ENCODE measurements at places on chromosomes 5 and 9.

GRCh38 chr5:19903611-19904010, 84.4 kb downstream of the CDH18 start:
- DNase-seq = no peak

DNA sequence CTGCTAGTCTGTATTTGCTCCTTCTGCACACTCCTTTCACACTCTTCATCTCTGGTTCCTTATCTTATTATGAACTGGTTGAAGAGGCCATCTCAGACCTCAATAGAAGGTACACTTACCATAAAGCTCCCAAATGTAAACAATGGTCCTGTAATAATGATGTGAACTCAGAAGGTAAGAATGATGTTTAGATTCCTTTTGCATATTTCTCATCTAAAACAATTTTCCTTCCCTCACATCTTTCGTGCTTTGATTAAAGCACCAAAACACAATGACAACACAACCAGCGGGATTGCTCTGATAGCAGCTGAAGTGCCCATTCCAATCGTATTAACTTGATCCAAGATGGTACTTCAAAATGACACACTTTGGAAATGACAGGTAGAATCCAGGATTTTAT, 34.3 kb downstream of the NFIB start:
- no peak for DNase-seq

GRCh38 chr5:172632346-172633092, 8.5 kb upstream of the NEURL1B start:
- no peak for DNase-seq

DNA sequence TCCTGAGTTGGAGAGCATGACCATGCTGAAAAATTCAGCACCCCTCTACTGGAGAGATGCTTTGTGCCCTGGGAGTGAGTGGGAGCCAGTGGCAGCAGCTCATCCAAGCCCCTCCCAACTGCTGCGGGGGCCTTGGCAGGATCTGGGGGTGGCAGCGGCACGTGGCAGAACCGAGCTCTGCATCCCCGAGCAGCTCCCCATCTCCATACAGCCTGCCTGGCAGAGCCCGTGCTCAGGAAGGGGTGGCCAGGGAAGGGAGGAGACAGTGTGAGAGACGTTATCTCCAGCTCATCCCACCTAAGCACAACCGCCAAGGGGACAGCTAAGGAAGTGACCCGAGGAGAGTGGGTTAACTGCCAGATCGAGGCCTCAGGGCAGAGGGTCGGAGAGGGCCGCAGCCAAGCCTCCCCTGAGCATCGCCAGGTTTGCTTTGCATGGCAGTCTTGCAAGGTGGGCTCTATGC, 17.2 kb upstream of the DPM2 start:
- no peak for DNase-seq

DNA sequence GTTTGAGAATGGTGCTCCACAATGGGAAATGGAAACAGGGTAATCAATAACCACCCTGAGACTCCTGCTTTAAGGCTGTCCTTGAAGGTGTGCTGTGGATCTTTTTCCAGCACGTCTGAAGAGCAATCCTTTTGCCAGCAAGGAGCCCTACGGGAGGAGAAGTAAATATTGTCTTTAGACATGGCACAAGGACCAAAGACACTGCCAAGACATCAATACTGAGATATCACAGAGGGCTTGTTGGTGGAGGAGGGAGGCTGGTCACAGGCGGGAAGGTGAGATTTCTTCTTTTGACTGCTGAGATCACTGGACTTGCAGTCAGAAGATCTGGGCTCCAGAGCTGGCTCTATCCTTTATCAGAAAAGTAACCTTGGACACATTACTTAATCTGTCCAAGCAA, 135.0 kb upstream of the ZNF462 start:
- no peak for DNase-seq

GRCh38 chr9:129124506-129125069, 13.4 kb downstream of the PTPA start:
- no peak for DNase-seq

DNA sequence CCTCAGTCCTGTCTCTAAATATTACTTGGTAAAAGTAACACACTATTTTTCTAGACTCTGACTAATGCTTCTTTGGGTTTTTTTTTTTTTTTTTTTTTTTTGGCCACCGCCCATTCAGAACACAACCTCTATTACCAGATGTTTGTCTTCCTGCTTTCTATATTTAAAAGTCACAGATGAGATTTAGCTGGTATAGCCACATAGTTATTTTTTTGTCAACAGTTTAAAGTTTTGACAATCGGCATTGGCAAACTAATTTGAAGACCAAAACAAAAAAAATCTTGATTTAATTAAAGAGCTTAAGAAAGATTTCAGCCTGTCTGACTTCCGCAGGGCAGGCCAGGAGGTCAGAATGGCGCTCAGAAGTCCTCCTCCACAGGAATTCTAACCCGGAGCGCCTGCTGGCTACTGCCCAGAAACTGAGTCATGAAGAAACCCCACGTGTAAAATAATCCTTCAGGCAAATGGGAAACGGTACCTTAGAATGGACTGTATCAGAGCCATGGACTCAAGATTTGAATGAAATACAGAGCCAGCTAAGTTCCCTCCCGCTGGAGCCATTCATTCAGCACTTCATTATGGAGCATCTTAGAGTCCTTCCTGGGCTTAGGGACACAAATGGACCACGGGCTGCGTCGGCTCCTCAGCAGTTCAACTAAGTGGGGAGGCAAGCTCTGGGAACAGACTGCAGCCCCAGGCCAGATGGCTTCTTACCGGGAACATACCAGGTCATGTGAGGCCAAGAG, 55.6 kb downstream of the PTPDC1 start:
- DNase-seq = no peak

DNA sequence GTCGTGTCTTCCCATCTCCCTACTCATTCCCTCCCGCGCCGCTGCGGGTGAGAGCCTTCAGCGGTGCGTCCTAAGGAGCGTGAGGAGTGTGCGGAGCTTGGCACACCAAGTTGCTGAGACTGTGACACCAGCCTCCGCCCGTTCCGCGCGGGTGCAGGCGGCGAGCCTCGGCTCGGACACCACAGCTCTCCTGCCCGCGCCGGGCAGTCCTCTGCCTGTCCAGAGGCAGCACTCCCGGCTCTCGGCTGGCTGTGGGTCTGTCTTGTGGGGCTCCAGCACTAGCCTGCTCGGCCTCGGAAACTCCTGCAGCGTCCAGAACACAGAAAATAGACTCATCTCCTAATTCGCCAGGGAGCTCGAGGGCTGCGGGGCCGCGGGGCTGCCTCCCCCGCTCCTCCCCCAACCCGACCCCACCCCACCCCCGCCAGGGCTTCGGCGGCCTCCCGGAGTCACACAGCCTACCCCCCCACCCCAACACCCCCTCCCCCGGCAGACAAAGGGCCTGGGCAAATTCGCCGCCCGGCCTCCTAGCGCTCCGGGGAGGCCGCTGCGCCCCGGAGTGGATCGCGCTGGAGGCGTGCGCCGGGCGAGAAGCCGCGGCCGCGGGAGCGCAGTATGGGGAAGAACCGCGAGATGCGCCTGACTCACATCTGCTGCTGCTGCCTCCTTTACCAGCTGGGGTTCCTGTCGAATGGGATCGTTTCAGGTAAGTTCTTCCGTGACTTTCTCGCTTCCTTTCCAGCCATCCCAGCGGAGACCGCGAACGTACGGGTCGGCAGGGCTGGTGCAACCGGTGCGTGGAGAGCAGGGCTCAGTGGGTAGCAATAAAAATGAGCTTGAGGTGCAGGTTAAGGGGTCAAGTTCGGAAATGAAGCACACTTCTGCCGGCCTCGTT, at the start of gene ADAMTS19:
Gene ADAMTS19, plus strand, starts transcription at position 522 of the 895 bp plus-strand sequence. Its CDS starts 94 bp downstream, at position 616.
- DNase-seq = no peak

DNA sequence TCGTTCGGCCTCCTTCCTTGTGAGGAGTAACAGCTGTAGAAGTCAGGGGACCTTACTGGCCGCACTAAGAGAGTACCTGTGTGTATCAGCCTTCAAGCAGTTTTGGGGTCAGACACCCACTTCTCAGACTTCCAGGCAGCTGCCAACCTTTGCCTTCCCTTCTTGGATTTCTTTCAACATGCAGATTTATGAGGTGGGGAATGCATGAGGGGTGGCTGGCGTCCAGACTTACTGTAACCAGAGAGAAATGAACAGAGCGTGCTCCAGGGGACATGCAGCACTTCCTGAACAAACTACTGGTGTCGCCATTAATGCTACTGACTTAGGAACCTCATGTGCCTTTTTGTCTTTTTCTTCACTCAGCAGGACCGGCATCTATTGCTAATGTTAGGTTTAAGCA, 46.7 kb downstream of the INSYN2B start:
- no peak for DNase-seq

- DNase-seq = no peak
Measured at GRCh38 chr5:159273923-159274322, 10.8 kb downstream of the UBLCP1 start.

- peak; percentile 26 for DNase-seq
Measured at GRCh38 chr5:67283988-67284487, 87.4 kb upstream of the CD180 start.

DNA sequence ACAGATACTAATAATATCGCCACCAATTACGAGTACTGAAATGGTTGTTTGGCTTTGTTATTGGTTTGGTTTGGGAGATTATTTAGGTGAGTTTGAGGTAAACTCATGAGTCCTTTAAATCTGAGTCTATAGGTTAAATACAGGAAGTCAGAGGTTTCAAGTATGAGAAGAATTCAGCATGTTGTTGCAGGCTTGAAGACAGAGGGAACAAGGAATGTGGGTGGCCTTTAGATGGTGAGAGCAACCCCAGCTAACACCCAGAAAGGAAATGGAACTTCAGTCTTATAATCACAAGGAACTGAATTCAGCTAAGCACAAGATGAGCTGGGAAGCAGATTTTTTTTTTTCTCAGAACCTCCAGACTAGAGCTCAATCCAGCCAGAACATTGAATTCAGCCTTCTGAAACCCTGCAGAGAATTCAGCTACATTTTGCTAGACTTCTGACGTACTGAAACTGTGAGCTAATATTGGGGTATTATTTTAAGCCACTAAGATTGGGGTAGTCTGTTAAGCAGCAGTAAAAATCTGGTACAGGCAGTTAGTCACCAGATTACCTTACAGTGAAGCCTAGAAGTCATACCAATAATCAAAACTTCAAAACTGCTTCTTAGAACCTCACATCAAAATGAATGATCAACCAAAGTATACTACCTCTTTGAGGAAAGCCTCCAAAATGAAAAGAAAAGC, 216.0 kb upstream of the PUM3 start:
- DNase-seq = no peak

DNA sequence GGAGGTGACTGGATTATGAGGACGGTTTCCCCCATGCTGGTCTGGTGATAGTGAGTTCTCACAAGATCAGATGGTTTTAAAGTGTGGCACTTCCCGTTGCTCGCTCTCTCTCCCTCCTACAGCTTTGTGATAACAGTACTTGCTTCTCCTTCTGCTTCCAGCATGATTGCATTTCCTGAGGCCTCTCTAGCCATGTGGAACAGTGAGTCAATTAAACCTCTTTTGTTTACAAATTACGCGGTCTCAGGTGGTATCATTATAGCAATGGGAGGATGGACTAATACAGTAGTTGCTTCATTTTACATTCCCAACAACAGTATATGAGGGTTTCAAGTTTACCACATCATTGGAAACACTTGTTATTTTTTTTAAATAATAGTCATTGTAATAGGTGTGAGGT, 937.3 kb upstream of the ARRDC3 start:
- DNase-seq = no peak

DNA sequence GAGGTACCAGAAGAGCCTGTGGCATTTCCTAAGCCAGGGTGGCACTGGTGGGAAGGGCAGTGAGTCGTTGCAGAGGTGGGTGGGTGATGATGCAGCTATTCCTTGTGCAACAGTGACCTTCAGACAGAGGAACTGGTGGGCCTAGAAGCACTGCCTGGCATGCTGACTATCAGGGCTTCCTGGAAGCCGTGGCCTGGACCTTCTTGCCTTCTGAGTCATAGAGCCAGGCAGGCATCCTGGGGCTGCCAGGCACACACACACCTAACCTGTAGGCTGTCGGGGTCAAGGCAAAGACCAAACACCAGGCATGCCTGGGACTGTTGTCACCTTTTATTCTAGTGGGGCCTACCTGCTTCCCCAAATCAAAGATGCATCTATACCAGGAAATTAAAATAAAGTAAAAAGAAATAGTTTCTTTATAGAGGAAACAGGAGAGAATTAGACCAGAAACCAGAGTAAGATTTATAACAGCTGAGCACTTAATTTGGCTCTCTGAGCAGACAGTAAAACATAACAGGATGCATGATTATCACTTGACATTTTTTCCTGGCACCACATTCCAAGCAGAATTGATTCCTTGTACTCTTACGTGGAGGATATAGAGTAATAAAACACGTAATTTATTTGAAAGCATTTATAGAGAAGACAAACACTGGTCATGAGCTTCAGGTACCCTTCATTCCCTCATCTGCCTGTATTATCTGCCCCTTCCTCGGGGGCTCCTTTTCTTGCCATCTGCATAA, 25.1 kb downstream of the NANS start:
- no peak for DNase-seq

- DNase-seq = no peak
Measured at GRCh38 chr5:27682600-27682999, 644.2 kb upstream of the CDH9 start.

DNA sequence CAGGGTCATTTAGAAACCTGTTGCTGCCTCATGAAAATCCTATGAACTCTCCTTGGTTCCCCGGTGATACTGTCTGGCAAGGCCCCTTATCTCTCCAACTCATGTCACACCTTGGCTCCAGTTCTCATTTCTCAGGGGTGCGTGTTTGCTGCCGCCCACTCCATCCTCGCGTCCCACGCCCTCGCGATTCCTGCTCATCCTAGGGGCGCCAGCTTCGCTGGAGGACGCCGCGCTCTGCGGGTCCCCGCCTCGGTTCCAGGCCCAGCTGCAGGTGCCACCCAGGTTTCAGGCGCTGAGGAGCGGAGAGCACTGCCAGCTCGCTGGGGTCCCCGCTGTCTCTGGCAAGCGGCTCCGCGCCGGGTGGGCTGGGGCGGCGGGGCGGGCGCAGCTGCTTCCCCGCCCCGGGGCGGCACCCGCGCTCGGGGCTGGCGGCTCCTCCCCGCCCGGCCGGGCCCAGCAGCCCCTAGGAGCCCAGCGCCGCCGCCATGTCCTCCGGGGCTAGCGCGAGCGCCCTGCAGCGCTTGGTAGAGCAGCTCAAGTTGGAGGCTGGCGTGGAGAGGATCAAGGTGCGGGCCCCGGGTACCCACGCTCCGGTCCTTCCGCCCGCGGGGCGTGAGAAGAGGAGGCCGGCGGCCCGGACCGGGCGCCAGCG, at the start of gene GNG10:
Gene GNG10, plus strand, starts transcription at position 456 of the 652 bp plus-strand sequence. Its CDS starts 30 bp downstream, at position 486.
- peak; percentile 6 for DNase-seq

DNA sequence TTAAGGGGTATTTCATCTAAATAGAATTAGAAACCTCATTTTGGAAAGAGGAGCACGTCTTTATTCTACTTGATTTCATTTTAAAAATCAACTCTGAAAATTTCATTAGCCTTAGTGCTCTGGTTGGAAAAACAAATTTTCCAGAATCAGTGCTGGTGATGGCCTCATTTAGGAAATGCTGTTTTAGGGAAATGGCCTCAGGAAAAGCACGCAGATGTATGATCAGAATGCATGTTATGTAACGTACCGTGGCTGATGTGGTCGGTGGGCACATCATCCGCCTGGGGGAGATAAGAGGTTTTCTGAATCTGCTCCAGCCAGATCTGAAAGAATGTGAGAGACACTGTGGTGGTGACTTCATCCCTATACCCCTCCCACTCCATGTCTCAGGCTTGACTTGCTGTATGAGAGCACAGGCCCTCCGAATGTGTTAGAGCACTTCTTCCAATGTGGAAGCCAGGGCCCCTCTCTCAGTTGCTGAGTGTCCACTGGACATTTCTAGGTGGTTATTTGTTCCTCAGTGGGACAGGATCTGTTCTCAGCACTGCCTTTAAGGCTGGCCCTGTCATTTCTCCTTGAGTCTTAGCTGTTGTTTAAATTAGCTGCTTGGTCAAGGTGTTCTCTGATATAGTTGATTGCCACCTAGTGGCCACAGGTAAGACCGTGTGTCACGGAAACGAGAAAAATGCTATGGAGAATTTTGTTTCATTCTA, 96.5 kb downstream of the ARHGAP26 start:
- no peak for DNase-seq

Measured in NCI-H187 (cell line).